ENCODE measurements at places on chromosomes 4 and X.

DNA sequence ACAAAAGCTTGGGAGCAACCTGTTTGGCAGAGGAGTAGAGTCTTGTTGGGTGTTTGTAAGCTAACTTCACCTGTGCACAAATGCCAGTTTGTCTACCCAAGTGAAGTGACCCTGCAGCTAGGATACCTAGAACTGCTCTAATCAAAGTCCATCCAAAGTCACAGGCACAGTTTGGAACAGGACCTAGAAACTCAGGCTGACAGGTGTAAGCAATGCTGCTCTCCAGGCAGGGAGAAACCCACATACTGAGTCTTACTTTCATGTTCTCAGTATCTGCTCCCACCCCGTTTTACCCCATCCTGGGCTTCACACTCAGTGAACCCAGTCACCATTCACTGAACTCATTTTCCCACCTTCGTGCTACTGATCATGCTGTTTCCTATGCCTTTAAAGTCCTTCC, 40.3 kb downstream of the MAML3 start:
- DNase-seq: no peak

DNA sequence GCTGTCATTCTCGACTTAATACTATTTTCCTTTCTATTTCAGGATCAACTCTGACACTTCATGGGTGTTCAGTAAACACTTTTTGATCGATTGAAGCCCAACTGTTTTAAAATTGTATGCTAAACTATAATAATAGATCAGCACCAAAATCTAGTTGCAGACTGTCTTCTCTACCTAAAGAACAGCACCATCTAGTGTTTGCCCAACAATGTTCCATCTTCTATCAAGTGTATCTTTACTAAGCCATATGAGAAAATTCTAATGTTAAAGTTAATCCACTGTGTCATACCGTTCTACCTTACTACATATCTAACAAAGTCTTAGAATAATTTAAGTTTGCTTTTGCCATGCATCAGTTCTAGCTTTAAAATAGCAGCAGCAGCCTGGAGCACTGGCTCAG, 113.0 kb upstream of the PRDX4 start:
- DNase-seq: no peak

GRCh38 chr4:78237360-78237759, 180.2 kb downstream of the FRAS1 start:
- DNase-seq: no peak

DNA sequence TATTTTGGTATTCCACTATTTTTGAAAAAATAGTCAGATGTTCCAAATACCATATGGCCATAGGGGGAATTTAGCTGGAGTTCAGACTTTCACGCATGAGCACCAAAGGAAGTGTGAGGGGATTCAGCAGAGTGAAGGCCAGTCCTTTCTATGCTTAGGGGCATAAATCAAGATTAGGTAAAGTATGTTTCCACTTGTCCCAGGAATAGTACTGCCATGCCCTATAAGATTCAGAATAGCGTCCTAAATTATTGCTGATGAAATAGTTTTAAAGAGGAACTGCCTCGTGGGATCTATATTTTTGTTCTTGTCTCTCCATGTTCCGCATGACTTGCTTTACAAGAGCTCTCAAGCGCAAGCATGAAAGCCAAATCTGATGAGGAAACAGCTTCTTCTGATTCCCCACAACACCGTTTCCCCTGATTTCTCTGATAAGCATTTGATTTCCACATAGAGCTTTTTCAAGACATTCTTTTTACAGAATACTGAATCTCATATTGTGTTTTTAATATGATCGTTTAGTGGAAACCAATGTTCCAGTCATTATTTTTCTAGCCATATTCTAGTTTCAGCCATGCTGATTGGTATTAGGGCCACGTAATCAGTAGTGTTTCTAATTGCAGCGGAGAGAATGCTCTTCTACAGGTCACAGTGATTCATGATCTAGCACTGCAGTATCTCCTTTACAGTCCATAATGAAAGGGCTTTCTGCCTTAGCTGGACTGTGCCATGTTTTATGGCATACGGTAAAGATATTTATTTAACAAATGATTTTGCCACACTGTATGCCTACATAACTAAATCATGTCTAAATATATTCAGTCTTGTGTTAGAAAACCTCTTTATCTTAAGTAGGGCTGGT, 492.3 kb downstream of the CENPC start:
- no peak for DNase-seq

DNA sequence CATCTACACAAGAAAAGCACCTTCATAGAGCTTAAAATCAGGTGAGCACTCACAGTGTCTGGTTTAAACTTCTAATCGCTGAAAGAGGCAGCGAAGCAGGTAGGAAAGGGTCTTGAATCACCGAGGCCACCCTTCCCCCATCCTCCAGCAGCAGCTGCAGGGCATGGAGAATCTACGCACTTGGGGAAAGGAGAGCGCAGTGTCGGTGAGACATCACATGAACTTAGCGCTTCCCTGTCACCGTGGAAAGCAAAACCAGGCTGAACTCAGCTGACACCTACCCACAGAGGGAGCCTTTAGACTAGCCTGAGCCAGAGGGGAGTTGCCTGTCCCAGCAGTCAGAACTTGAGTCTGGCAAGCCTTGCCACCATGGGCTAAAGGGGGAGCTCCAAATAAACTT, 197.2 kb upstream of the ZFP42 start:
- DNase-seq: no peak

- DNase-seq: no peak
Measured at GRCh38 chr4:150943818-150944217, 71.3 kb downstream of the LRBA start.

GRCh38 chrX:44747969-44748368, 95.9 kb upstream of the DUSP21 start:
- no peak for DNase-seq

DNA sequence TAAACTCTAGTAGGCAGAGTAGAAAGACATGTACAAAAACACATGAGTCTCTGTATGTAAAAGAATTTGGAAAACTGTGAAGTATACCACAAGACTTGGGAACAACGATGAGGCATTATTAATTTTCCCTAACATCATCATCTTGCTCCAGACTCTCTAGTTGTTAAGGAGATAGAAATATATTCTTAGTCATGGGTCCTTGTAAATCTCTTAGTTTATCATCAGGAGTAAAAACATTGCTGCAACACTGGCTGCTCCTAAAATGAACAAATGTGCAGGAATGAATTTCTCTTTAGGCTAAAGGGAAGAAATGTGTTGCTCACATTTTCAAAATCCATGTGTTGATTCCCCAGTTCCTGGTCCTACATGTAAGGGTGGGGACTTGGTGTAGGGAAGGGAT, 384.6 kb downstream of the STIM2 start:
- DNase-seq: no peak

DNA sequence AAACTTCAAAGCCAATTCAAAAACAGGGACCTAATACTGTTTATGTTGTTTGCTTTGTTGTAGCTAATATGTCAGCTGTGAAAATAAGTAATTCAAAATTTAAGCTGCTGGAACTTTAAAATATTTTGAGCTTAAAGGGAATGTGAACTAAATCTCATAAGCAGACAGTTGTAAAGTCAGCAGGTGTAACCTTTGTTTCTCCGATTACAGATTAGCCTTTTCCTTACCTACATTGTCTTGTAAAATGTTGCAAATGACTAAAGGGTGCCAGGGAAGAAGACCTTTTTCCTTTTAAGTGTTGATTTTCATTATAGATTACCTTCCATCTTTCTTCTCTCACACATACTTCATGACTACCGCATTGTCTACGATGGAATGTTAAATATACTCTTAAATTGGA, 405.1 kb downstream of the KCNIP4 start:
- no peak for DNase-seq

GRCh38 chr4:87227751-87228151, 7.3 kb upstream of the KLHL8 start:
- DNase-seq: no peak

Measured in GDM1 (cell line).